NCI-H2081 treated with DMSO at 0.1 percent for 48 hours (cell line): ENCODE measurements at places on chromosomes 3 and 15.

DNA sequence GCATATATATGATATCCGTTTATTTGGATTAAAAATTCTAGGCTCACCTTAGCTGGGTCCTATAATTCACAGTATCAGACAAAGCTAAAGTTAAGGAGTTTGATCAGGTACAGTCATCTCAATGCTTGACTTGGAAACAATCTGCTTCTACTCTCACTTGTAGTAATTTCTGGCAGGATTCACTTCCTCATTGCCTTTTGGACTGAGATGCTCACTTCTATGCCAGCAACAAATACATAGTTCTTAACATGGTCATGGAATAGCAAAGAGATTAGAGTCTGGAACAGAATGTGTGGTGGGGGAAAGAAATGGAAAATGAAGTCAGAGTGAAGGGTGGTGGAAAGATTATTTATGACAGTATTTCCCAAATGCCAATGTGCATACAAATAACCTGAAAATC lies 693.6 kb downstream of the CADM2 start:
- no peak for DNase-seq

DNA sequence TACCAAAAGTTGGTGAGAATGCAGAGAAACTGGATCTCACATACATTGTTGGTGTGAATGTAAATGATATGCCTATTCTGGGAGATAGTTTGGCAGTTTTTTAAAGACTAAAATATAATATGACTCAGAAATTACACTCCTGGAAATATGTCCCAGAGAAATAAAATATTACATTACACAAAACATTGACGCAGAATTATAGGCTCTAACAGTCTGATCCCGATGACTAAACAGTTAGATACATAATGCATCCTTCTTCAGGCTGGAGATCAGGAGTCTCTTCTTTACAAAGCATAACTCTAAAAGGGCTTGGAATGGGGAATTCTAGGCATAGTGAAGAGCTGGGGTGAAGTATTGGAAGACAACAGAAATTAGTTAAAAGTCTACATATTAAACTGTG lies 586.2 kb upstream of the NECTIN3 start:
- DNase-seq: no peak

- DNase-seq: no peak
Observed at GRCh38 chr3:153881201-153881600, 240.0 kb upstream of the ARHGEF26 start.

GRCh38 chr3:23594894-23595670 lies 210.7 kb upstream of the UBE2E1 start:
- no peak for DNase-seq

DNA sequence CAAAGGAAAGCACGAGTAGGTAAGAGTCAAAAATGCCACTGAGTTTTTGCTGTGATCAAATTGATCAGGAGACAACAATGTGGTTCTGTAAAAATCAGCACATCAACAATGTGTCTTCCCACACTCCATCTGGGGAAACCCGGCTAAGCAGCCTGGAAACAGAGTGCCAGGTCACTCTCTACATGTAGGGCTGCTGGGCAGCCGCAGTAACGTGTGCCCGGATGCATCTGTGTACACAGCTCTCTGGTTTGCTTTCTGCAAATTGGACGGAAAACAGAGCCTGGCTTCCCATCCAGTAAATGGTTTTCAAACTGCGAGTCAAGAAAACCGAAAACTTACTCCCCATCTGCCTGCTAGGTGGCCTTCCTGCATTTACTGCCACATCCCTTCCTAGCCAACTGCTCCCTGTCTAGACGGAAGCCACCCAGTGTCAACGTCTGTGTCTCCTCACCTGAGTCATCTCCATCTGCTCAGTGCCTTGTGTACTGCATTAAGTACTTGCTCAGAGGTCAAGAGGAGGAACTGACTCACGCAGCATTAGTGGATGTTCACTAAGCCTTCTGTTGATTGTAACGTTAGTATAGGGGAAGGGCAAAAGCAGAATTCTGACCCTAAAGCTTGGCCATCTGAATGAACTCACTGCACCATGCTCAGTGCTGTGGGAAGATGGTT lies 124.1 kb downstream of the TJP1 start:
- no peak for DNase-seq

- no peak for DNase-seq
Observed at GRCh38 chr15:67010898-67011616, 54.3 kb upstream of the SMAD3 start.

DNA sequence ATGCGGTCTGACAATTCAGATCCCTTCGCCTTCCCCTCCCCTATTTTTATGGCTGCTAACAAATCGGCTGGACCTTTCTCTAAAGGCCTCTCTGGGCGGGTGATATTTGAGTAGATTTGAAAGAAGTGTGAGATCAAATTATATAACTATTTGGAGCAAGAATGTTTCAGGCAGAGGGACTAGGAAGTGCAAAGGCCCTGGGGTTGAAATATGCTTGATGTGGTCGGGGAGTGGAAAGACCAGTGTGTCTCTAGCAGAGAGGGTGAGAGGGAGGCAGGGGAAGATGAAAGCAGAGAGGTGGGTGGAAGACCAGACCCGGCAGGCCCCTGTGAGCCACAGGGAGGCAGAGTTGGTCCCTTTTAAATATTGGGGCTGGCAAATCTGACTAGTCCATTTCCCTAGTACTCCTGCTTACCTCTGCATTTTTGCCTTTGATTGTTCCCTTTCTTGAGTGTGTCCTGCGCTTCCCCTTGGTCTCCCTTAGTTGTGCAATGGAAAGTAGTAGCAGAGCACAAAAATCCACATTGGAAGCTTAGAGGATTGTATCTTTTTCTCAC lies 32.3 kb downstream of the SLCO3A1 start:
- DNase-seq: no peak

GRCh38 chr3:137084586-137084985 lies 126.8 kb downstream of the IL20RB start:
- no peak for DNase-seq

GRCh38 chr15:65081758-65082157 lies 5.2 kb downstream of the KBTBD13 start:
- no peak for DNase-seq

DNA sequence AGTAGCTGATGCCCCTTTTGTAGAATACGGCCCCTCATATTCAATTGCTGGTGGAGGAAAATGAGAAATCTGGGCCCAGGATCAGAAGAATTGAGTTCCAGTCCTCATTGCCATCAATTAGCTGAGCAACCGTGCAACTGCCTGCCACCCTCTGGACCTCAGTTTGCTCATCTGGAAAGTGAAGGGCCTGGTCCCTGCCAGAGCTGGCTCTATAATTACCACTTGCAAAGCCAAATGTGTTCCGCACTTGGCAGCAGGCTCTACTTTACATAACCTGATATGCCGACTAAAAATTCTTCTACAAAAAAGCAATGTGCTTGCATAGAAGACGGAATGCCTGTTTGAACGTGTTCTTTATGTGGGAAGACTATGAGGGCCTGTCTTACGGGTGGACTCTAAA lies 8.6 kb upstream of the ITGB5 start:
- no peak for DNase-seq

DNA sequence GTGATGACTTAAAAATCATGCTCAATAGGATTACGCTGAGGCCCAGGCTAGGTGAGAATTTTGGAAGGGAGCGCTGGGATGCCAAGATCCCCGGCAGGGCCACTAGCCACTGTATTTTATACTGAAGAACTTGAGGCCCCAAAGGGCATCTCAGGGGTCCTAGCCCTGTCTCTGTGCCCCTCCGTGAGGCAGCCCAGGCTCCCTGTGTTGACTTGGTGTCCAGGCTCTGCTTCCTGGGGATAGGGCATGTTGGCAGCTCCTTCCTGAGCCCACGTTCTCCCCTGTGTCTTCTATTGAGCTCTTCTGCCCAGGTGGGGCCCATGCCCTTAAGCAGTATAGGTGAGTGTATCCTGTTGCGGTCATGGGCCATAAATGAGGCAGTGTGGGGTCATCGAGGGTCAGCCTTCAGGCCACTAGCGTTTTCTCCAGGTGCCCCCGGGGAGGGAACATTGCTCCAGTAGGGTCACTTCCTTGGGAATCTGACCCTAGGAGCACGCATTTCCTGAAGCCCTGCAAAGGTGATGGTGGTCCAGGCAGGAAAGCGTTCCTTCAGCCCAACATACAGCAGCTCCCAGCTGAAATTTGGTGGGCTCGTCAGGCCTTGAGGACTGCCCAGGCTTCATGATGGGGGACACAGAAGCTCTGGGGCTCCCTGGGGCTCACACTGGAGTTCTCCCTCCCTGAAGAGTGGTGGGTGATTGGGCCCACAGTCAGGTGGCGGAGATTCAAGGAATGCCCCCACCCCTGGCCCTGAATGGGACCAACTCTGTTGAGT lies 189.4 kb downstream of the UBE3A start:
- no peak for DNase-seq

DNA sequence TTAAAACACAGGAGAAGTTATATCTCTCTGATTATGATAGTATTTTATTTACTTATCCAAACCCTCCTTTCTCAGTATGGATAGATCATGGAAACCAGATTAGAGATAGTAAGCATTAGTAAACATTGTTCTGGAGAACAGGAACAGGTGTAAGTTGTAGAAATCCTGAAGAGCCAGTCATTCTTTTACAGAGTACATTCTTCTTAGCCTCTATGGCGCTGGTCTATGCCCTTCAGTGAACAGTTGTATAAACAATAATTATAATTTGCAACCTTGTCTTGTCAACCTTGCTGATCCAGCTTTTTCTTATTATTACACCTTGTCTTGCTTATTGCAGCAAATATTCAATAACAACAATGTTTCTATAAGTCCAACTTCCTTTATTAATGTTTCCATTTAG lies 47.4 kb downstream of the SLC15A2 start:
- no peak for DNase-seq

GRCh38 chr3:148175214-148175613 lies 522.5 kb upstream of the AGTR1 start:
- no peak for DNase-seq

GRCh38 chr15:91031796-91032195 lies 9.4 kb upstream of the VPS33B start:
- no peak for DNase-seq

DNA sequence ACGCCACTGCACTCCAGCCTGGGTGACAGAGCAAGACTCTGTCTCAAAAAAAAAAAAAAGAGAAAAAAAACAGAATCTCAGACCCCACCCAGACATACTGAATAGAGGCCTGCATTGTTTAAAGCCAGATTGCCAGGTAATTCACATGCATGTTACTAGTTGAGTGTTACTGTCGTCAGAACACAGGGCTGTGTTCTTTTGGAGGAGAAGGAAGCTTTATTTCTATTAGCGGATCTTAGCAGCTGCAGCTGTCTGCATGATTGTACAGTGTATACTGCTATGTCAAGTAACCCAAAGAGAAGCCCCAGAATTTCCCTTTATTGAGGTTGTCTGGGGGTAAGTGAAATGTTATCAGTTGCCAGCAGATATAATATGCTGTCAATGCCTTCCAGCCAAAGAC lies 496.6 kb upstream of the NAALADL2 start:
- DNase-seq: no peak

DNA sequence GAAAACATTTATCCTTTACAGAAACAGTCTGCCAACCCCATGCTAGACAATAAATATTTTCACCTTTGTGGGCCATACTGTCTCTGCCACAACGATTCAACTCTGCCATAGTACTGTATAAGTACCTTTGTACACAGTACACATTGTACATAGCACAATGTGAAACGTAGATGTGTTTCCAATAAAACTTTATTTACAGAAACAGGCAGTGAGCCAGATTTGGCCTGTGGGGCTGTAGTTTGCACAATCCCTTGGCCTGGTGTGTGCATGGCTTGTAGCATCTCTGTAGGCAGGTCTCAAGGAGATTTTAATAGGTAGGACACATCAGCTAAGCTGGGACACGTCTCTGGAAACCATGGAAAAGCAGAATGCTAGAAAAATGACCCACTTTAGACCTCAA lies 74.3 kb downstream of the TFG start:
- DNase-seq: no peak
